ENCODE measurements at places on chromosomes 16 and 17.

- DNase-seq: no peak
Measured at GRCh38 chr17:55625521-55625920, 97.1 kb downstream of the TMEM100 start.

DNA sequence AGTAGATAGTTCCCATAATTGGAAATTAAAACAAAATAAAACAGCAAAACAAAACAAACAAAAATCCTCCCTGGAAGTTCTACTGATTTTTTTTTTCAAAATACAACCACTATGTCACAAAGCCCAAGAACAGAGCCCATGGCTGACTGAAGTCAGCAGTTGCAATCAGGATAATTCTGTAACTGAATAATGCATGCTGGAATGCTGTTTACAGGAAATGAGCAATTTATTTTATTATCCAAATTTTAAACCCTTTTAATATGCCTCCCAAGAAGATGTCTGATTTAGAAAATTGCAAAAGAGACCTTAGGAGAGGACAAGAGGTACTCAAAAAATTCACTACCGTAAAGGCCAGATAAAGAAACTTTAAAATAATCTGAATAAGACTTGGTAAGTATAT is 578.2 kb downstream of the TOX3 start:
- DNase-seq: no peak

GRCh38 chr16:9096416-9096952 is 5.0 kb downstream of the HAPSTR1 start:
- no peak for DNase-seq

DNA sequence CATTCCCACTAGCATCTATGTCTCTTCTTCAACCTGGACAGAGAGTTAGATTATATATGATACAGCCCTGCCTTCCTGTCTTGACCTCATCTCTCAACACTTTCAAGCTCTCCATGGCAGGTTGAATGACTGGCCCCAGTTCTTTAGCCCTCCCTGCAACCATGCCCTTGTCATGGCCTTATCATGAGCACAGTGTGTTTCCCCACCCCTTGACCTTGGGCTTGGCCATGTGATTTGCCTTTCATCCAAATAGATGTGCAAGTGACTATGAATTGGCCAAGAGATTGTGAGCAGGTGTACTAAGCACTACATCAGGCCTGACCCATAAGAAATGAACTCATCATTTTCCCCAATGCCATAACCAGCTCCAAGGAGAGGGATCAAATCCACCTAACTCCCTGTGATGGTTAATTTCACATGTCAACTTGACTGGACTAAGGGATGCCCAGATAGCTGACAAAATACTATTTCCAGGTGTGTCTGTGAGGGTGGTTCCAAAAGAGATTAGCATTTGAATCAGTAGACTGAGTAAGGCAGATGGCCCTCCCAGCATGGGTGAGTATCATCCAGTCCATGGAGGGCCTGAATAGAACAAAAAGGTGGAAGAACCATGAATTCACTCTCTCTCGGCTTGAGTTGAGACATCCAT is 97.4 kb downstream of the SLC39A11 start:
- no peak for DNase-seq

DNA sequence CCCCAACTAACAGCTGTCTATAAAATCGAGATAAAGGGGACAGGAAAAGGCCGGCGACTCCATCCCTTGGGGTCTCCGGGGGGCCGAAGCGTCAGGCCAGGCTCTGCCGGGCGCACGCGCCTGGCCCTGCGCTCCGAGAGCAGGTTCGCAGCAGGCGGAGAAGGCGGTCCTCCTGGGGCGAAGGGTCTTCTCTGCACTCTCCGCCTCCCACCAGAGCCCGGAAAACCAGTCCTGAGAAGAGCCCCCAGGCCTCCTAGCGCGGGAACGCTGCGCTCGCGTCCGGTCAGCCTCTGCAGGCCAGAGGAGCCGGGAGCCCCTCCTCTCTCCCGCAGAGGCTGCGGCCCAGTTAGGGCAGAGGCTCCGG is 5.1 kb downstream of the FOXF1 start:
- no peak for DNase-seq

GRCh38 chr16:88906535-88907105 is 40.2 kb upstream of the PABPN1L start:
- no peak for DNase-seq

DNA sequence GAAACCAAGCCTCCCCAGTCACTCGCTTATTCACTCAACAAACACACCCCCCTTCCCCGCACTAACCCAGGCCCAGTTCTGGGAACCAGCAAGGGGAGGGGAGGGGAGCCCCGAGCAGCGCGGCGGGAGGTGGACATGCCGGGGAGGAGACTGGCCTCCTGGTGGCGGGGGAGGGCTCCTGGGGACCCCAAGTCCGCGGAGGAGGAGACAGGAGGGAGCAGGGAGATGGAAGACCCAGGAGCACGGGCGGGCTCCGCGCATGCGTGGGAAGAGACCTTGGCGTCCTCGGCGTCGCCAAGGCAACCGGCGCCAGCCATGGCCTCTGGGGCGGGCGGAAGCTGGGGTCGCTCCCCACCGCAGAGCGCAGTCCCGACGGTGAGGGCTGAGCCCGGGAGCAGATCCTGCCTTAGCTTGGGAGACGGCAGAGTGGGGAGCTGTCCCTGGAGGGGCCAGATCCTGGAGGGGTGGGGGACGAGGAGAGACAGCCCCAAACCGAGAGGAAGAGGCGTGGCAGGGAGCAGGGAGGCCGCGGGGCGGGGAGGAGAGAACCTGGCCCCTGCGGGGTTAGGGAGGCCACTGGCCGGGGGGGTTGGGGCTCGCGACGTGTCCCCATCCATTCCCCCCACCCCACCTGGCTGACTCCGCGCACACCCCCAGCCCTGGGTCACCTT is at the start of gene PRR29:
TSS of gene PRR29 (plus strand) at position 302 of the 671 bp plus-strand sequence. CDS start at position 316, 14 bp downstream.
- no peak for DNase-seq

DNA sequence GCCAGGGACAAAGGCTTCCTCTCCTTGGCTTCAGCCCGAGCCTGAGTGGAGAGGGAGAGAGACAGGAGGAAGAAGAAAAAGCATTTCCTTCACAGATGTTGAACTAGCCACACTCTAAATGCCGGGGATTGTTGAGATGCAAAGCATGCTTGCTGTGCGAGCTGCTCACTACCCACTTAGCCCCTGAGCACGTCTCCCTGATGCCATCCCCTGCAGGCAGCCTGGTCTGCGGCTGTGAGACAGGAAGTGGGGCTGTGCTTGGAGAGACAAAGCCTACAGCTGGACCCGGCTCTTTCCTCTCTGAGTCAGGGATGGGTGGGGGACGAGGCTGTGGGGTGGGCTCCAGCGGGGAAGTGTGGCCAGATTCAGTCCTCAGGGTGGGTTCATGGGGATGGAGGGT is 13.7 kb downstream of the WNT9B start:
- no peak for DNase-seq

GRCh38 chr17:11256877-11257276 is 15.9 kb downstream of the SHISA6 start:
- DNase-seq: no peak

DNA sequence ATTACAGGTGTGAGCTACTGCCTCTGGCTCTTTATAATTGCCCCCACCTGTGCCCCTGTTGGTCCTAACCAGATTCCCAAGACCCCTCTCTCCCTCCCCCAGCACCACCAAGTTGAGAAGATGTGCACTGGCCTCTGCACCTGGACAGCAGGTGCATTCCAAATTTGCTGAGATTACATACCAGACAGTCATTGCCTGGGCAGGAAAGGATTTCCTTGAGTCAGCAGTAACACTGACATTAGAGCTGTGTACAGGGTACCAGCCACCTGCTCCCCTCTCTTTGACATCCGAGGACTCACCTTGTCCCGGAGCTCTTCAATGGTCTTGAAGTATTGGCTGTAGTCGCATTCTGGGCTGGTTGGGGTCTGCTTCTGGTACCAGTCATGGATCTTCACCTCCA is 659 bp downstream of the KRT15 start:
- no peak for DNase-seq

DNA sequence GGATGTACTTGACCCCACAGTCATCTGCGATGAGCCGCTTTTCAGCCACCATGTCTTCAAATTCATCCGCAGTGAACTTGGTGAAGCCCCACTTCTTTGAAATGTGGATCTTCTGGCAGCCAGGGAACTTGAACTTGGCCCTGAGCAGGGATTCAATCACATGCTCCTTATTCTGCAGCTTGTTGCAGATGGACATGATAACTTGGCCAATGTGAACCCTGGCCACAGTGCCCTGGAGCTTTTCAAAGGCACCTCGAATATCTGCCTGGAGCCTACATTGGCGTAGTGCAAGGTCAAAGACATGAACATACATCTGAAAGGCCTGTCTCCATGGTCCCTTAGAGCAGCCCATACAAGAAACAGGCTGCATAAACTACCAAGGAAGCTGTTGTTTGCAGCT is 1.8 kb upstream of the TENT4B start:
- DNase-seq: no peak

DNA sequence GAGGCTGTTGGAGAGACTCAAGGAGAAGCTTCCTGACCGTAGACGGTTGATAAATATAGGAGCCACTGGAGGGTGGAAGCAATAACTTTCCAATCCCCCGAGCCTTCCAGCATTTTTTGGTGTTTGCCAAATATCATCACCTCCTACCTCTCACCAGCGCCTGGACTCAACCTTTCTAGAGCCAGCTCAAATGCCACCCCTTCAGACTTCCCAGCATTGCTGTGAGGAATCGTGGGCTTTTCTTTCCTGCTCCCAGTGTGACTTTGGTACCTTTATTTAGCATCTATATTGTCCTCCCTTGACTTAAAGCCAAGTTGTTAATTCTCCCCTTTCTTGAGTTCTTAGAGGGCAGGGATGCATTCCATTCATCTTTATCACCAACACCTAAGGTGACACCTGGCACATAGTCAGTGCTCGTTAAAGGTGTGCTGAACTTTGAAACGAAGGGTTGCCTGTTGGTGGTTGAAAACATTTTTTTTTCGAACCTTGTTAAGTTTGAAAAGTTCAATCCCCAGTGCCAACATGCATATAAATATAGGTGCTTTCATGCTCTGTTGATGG is 35.3 kb upstream of the CCR7 start:
- DNase-seq: no peak

DNA sequence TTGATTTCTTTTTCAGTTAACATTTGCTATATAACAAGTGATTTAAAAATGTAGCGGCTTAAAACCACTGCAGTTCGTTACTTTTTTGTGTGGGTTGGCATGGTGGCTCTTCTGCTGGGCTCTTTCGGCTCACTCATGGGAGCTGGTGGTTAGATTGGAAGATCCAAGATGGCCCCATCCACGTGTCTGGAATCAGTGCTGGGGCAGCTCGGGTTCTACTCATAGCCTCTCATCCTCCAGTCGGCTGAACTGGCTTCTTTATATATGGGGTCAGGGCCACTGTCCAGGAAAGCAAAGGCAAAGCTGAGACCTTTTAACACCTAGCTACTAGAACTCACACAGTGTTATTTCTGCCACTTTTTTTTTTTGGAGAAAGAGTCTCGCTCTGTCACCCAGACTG is 73.8 kb downstream of the SNX29 start:
- DNase-seq: no peak

- DNase-seq: no peak
Measured at GRCh38 chr16:57372372-57373116, at the start of gene CX3CL1. TSS of gene CX3CL1 (plus strand) at chr16:57372490. CDS start at chr16:57372569, 79 bp downstream.

DNA sequence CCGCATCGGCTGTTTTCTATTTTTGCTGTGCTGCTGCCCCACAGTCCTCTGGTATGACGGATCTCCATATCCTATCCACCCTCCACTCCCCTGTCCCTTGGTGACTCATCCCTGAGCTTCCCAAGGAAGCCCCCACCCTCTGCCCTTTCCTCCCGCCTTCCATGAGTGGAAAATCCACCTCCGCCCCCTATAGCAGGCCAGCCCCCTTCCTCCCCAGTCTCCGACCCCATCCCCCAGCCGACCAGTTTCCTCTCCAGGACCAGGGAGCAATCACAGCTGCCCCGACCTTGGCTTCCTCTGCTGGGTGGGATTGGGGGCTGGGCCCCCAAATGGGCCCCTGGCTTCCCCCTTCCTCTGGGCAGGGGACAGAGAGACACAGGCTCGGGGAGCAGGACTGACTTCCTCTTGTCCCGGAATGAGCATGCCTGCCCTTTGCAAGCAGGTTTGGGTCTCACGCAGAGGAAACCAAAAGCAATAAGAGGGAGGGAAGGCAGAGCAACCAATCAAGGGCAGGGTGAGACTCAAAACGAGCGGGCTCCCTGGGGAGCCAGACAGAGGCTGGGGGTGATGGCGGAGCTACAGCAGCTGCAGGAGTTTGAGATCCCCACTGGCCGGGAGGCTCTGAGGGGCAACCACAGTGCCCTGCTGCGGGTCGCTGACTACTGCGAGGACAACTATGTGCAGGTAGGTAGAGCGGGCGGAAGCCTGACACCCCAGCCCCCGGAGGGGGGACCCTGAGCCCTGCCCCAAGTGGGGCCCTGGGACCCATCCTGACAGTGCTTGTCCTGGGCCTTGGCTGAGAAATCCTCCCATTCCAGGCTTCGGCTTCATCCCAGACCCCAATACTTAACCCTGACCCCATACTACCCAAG is at the start of the genes ABI3 and GNGT2:
TSS of gene ABI3 (plus strand) at position 550 of the 872 bp plus-strand sequence. CDS start at position 568, 18 bp downstream.
TSS of gene GNGT2 (minus strand) at position 417 of the 872 bp plus-strand sequence. CDS start 3,152 bp downstream, outside the sequence.
- peak; percentile 93 for DNase-seq

DNA sequence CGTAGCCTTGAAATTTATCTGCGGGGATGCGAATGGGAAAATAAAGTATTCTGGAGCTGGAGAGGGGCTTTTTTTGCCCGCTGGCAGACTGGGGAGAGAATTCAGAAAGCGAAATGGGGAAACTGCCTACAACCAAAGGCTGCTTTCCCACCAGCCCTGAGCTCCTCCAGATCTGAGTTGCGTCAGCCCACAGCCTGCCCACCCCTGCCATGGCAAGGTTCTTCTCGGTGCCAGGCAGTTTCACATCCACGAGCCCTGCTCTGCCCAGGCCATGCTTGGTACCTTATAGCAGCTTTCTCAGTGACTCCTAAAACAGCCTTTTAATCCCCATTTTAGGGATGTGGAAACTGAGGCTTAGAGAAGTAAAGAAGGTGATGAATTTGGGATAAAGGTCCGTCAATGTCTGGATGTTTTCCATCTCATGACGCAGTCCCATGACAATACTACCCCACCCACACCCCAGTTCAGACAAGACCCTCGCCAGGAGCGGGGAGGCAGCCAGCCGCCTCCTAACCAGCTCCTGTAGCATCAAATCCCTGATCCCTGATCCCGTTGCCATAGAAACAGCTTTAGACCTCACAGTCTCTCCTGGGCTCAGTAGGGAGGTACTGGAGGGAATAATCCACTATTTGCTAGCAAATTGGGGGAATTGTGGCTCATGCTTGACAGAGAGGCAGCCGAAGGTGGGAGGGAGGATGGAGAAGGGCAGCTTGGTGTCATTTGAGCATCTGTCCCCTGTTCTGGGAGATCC is 113.5 kb downstream of the MGAT5B start:
- DNase-seq: no peak

DNA sequence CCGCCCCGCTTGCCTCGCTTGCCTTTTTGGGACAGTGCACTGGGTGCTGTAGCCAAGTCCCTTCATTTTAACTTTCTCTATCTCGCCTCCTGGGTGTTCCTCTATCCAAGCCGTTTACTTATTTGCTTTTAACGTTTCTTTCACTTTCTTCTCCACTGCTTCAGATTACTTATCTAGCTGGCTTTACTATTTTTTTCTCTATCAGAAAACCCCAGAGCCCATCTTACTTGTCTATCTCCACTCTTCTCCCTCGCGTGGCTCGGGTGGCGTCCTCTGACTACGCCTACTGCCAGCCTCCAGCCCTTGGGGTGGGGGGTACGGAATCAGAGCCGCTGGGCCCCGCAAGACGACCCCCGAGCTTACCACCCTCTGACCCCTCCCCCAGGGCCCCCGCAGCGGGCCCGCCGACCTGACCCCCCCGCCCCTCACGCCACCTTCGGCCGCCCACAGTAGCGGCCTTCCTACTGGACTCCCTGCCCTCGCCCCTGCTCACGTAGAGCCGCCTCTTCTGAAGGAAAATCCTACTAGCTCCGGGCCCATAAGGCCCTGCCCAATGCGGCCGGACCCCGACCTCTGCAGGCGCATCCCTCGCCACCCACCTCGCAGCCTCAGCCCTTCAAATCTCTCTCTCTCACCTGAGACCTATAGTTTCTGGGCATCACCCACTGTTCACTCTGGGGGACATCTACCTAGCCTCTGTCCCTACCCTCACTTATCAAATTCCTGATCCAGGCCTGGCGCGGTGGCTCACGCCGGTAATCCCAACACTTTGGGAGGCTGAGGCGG is 1.0 kb upstream of the SLC12A4 start:
- DNase-seq: no peak
